ENCODE measurements at places on chromosomes 13 and 19.

- no peak for DNase-seq
Measured at GRCh38 chr13:109737606-109738005, 48.8 kb downstream of the IRS2 start.

GRCh38 chr13:110283736-110284517, 23.0 kb downstream of the COL4A1 start:
- DNase-seq: peak; percentile 52

GRCh38 chr13:20709782-20710181, 6.3 kb downstream of the IL17D start:
- DNase-seq: no peak

- DNase-seq: no peak
Measured at GRCh38 chr13:22357132-22357531, 686.3 kb downstream of the FGF9 start.

DNA sequence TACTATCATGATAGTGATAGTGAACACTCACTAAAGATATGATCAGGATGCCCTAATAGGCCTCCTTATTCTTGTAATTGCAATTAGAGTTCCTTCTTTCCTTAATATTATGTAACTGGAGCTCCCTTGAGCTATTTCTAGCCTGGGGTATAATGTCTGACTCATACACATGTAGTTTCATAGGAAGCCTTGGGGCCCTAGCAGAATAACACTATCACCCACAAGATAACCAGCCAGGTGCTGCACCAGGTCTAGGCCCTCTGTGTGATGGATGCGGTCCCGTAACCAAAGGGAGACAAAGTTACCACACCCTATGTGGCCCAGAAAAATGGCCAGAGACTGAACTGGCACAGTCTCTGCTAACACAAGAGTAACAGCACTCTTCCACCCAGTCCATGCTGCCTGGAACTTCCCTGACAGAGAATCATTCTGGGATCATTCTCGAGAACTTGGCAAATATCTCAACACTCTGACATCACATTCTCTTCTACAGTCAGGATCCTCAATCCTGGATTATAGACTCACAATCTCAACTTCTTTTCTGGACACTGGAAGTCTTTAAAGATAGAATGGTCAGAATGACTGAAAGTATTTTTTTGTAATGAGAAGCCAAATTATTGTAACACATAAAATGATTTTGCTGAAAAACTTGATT, 32.6 kb upstream of the IGFL4 start:
- DNase-seq: no peak

DNA sequence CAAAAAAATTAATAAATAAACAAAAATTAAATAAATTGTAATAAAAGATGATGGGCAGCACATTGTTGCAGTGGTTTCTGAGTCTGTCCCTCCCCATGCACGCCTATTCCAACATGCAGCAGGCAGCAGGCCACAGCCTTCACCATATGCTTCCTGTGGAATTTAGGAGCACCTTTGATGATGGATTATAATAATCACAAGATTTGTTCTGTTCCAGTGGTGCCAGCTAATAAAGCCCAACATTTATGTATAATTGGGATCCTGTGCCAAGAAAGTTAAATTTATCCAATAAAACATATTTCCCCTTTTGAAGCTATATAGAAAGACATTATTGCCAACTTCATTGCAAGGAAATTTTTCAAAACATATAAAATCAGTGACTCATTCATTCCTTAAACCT, 328.6 kb downstream of the FGF14 start:
- DNase-seq: no peak

- DNase-seq: no peak
Measured at GRCh38 chr13:36979361-36980050, 19.6 kb downstream of the ALG5 start.
